ENCODE measurements at places on chromosomes 7 and 10. TPM values are rescaled to one million over a fixed set of nuclear protein-coding genes. Genes with fewer than 3 reads are reported as not detected.

Gene NKX1-2
- 0.98 TPM for total RNA-seq

Gene DIP2C
- 18.4 TPM for total RNA-seq

Gene PDE1C
- total RNA-seq, result 19.2 TPM

Gene EGFR
- 130 TPM for total RNA-seq

Gene STEAP4
- total RNA-seq, result 41.7 TPM

Gene SLC26A3
- total RNA-seq, result not detected

Gene OR6V1
- total RNA-seq, result not detected

Gene SPDYE8
- not detected for total RNA-seq

Gene MUC3A
- total RNA-seq, result 0.49 TPM

Gene DKK1
- 14.0 TPM for total RNA-seq

Gene PKD2L1
- total RNA-seq, result not detected

Gene JAZF1
- total RNA-seq, result 36.1 TPM

- H3K27me3 ChIP-seq, result no peaks in the 10 kb centered on the region
- H3K27ac ChIP-seq, result no peak overlapping the region
- H3K36me3 ChIP-seq, result no peaks in the 10 kb centered on the region
These were observed 11.3 kb upstream of the TRDMT1 start for GRCh38 chr10:17212802-17213221.

DNA sequence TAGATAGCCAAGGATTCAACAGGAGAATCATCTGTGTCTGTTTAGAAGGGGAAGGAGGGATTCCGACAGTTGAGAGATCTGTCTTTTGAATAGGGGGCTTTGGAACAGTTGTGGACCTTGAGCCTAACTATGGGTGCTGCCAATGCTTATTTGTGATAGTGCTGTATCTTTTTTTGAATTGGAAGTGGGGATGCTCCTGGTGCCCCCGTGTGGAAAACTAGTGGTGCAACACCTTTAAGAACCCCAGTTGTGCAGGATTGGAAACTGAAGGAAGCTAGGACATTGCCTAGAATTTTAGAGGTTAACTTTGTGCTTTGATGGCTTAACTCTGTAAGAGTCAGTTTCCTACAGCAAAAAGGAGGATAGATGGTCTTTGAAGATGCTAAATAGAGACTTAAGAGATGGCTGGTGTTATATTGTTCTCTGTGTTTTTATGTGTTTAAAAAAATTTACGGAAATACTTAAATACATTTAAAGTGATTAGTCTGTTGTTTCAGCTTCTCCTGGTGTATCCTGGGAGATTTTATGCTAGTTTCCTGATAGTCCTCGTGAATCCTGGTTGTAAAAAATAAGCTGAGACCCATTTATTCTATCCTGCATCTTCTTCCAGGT, 69.3 kb downstream of the AP3M1 start:
- no peak overlapping the region for H3K4me3 ChIP-seq
- DNase-seq, result no peak
- H3K4me1 ChIP-seq, result peaks cover 28% of the 10 kb centered on the region

- peaks cover 24% of the 10 kb centered on the region for H3K4me1 ChIP-seq
- peak within 1 kb of the TSS; percentile 55 for H3K4me3 ChIP-seq
- peak within 1 kb of the TSS; percentile 95 for H3K27ac ChIP-seq
- no peak for DNase-seq
These were observed at the start of gene MSRB2 for GRCh38 chr10:23095404-23095965. Gene MSRB2, plus strand, starts transcription at chr10:23095579. Its CDS starts 30 bp downstream, at chr10:23095609.

DNA sequence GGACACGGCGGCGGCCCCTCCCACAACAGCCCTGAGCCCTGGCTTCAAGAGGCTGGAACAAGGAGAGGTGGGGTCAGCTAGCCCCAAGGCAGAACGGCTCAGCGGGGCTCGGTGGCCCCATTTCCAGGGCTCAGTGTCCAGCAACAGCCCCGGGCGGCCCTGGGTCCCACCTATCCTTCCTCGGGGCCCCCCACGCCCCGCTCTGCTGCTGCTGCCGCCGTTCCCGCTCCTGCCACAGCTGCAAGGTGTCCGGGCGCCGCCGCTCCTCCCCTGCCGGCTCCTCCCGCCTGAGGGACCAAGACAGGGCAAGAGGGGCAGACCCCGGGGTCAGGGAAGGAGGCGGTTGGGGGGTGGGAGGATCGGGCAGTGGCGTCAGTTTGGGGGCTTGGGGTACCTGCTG, 3.4 kb upstream of the SAP25 start:
- DNase-seq, result no peak
- H3K4me3 ChIP-seq, result no peak overlapping the region
- no peaks in the 10 kb centered on the region for H3K27me3 ChIP-seq
- peaks cover 65% of the 10 kb centered on the region for H3K36me3 ChIP-seq
- H3K27ac ChIP-seq, result no peak overlapping the region

GRCh38 chr7:150871601-150872000, 19.3 kb downstream of the AOC1 start:
- no peaks in the 10 kb centered on the region for H3K36me3 ChIP-seq
- peaks cover 2% of the 10 kb centered on the region for H3K4me1 ChIP-seq
- no peak overlapping the region for H3K4me3 ChIP-seq
- DNase-seq, result no peak

DNA sequence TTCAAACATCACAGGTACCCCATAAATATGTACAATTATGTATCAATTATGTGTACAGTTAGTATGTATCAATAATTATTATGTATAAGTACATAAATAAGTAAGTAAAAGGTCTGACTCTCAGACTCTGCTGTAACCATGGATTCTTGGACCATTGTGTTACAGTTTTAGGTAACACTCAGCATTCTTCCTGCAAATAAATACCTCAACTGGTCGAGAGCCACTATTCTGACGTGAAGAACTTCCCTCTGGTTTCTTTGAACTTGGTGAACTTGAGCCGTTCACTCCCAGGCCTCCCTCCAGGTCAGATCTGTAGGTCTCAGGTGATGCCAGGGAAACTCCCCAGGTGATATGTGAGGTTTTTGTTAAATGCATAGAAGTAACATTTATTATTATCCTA, 191.8 kb upstream of the PLXNA4 start:
- no peaks in the 10 kb centered on the region for H3K36me3 ChIP-seq
- no peaks in the 10 kb centered on the region for H3K27me3 ChIP-seq
- H3K4me1 ChIP-seq, result no peaks in the 10 kb centered on the region
- H3K27ac ChIP-seq, result no peak overlapping the region
- no peak overlapping the region for H3K4me3 ChIP-seq

GRCh38 chr10:18294633-18295032, 154.4 kb downstream of the CACNB2 start:
- no peaks in the 10 kb centered on the region for H3K4me1 ChIP-seq
- no peaks in the 10 kb centered on the region for H3K27me3 ChIP-seq
- no peak overlapping the region for H3K27ac ChIP-seq
- no peak overlapping the region for H3K4me3 ChIP-seq
- DNase-seq, result no peak

DNA sequence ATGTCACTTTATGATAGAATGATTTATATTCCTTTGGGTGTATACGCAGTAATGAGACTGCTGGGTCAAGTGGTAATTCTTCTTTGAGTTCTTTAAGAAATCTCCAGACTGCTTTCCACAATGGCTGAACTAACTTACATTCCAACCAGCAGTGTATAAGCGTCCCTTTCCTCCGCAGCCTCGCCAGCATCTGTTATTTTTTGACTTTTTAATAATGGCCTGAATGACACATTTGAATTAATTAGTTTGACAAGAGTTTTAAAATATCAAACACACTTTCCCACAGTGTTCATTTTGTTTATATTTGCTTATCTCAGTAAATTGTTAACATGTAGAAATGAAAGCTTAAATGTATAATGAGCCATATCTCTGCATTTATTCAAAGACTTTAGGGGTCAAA, 116.8 kb downstream of the TES start:
- H3K36me3 ChIP-seq, result no peaks in the 10 kb centered on the region
- no peak for DNase-seq
- H3K27me3 ChIP-seq, result no peaks in the 10 kb centered on the region
- peak overlapping the region; percentile 74 for H3K27ac ChIP-seq
- H3K4me1 ChIP-seq, result peaks cover 33% of the 10 kb centered on the region

GRCh38 chr7:137850972-137851945, 4.5 kb upstream of the DGKI start:
- H3K27me3 ChIP-seq, result no peaks in the 10 kb centered on the region
- no peak for DNase-seq
- H3K27ac ChIP-seq, result no peak overlapping the region
- no peak overlapping the region for H3K4me3 ChIP-seq

DNA sequence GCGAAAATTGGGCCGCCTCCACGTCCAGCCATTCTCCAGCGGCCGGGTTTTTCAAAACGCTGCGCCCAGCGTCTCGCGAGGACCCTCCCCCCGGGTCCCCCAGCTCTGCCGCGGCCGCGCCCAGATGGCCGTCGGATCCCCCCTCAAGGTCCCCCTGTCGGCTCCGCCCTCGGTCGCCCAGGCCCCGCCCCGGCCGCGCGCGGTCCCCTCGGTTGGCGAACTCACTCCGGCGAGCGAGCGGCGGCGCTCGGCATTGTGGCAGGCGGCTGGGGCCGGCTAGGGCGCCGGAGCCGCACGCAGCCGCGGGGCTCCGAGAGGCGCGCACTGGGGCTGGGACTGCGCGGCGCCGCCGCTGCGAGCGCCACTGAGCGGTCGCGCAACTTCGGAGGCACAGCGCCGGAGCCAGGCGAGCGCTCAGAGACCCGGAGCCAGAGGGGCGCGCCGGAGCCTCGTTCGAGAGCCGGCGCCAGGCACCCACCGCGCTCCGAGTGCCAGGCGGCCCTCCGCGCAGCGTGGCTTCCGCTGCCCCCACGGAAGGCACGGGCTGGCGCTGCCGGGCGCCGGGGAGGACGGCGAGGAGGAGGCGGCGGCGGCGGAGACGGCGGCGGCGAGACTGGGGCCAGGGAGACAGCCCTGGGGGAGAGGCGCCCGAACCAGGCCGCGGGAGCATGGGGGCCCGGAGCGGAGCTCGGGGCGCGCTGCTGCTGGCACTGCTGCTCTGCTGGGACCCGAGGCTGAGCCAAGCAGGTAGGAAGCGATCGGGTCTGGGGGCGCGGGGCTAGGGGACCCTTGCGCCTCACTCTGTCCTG, at the start of gene UNC5B:
Gene UNC5B (plus strand): TSS at position 253 of the 809 bp plus-strand sequence. CDS start 416 bp downstream, at position 669.
- H3K27me3 ChIP-seq, result no peaks in the 10 kb centered on the region
- H3K27ac ChIP-seq, result peak within 1 kb of the TSS; percentile 89
- peak within 1 kb of the TSS; percentile 77 for H3K4me3 ChIP-seq
- H3K4me1 ChIP-seq, result peaks cover 48% of the 10 kb centered on the region
- no peak for DNase-seq

GRCh38 chr7:85232068-85232467, 45.2 kb upstream of the SEMA3D start:
- no peak for DNase-seq
- H3K4me3 ChIP-seq, result no peak overlapping the region
- H3K36me3 ChIP-seq, result no peaks in the 10 kb centered on the region
- no peaks in the 10 kb centered on the region for H3K27me3 ChIP-seq

DNA sequence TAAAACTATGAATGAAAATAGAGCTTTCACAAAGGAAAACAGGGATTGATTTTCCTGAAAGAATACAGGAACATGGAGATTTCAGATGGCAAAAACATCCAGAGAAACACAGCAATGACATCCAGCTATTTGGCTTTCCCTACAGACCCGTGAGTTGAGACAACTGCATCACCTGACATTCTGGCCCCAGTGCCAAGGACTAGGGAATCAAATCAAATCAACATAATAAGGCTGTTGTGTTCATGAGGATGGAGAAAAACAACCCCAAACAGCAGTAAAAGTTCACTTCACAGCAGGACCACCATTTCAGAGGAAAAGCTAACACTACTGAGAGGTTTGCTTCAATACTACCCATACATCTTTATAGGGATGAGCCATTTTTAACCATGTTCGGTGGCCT, 25.5 kb downstream of the ETV1 start:
- H3K27ac ChIP-seq, result no peak overlapping the region
- H3K4me1 ChIP-seq, result no peaks in the 10 kb centered on the region
- H3K4me3 ChIP-seq, result no peak overlapping the region
- no peaks in the 10 kb centered on the region for H3K27me3 ChIP-seq
- no peaks in the 10 kb centered on the region for H3K36me3 ChIP-seq

DNA sequence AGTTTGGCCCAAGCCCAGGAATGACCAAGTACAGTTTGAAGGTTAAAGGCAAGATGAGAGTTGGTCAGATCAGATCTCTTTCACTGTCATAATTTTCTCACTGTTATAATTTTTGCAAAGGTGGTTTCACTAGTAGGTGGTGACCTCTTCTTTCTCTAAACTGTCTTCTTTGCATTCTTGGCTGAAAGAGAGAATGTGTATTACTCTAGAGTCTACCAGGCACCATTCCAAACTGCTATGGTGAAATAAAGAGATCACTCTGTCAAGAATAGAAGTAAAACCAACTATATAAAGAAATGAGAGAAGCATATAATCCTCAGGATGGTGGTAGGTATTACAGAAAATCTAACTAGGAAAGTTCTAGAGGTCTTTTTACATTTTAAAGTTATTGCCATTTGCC, 72.7 kb downstream of the DYNC1I1 start:
- no peak for DNase-seq
- H3K27ac ChIP-seq, result no peak overlapping the region
- H3K36me3 ChIP-seq, result no peaks in the 10 kb centered on the region
- no peak overlapping the region for H3K4me3 ChIP-seq

- peak overlapping the region; percentile 12 for H3K27ac ChIP-seq
- no peaks in the 10 kb centered on the region for H3K36me3 ChIP-seq
These were observed 245.2 kb downstream of the TNS3 start for GRCh38 chr7:47336472-47337425.

- DNase-seq, result no peak
- no peaks in the 10 kb centered on the region for H3K27me3 ChIP-seq
- H3K4me1 ChIP-seq, result peaks cover 33% of the 10 kb centered on the region
- H3K27ac ChIP-seq, result peak overlapping the region; percentile 98
These were observed 2.3 kb downstream of the PPIA start for GRCh38 chr7:44798649-44799305.

- no peak overlapping the region for H3K4me3 ChIP-seq
- H3K27me3 ChIP-seq, result no peaks in the 10 kb centered on the region
- H3K4me1 ChIP-seq, result peaks cover 8% of the 10 kb centered on the region
- no peak for DNase-seq
These were observed 6.2 kb downstream of the PRKG1 start for GRCh38 chr10:51080311-51081006.
